ENCODE measurements at places on chromosomes 2 and 18. TPM values are rescaled to one million over a fixed set of nuclear protein-coding genes. Genes with fewer than 3 reads are reported as not detected.

The MC2R gene
- not detected for total RNA-seq

The GPR35 gene
- total RNA-seq = 0.17 TPM

The LBX2 gene
- total RNA-seq = 0.45 TPM

DNA sequence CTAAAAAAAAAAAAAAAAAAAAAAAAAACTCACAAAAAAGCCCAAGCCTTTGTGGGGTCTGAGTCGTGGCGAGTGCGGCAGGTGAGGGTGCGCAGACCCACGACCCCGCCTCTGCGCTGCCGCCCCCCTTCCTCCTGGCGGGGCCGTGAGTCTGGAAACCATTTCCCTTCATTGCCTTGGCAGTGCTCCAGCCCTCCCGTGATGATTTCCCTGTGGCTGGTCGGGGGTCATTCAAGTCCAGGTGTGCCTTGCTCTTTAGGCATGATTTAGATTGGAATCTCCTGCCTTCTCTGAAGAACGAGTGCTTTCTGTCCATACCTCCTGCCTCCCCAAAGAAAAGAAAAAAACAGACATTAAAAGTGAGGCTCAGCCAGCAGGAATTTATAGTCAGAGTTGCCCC is 161.8 kb downstream of the FAM210A start:
- DNase-seq = no peak

DNA sequence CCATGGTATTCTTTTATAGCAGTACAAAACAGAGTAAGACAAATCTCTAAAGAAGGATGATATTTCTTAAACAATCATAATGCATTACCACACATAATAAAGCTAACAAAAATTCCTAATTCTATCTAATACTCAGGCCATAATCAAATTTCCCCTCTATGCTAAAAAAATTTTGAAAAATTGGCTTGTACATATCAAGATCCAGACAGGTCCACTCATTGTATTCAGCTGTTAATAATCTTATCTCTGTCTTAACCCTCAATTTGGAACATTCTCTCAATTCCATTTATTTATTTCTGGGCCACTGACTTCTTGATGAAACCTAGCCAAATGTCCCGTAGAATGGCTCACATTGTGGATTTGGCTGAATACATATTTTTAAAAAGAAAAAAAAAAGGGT is 59.1 kb upstream of the PAX3 start:
- DNase-seq = no peak

GRCh38 chr2:43005245-43005974 is 213.0 kb upstream of the HAAO start:
- no peak for DNase-seq

- no peak for DNase-seq
Observed at GRCh38 chr2:204015118-204015843, 78.7 kb downstream of the ICOS start.

GRCh38 chr2:11930211-11930761 is 183.9 kb downstream of the LPIN1 start:
- no peak for DNase-seq

DNA sequence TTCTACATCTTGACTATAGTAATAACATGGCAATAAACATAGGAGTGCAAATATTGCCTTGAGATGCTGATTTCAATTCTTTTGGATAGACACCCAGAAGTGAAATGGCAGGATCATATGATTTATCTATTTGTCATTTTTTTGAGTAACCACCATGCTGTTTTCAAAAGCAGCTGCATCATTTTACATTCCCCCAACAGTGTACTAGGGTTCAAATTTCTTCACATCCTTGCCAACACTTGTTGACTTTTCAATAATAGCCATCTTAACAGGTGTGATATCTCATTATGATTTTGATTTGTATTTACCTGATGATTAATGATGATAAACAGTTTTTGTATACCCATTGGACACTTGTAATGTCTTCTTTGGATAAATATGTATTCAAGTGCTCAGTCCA is 90.8 kb downstream of the STRADB start:
- DNase-seq = no peak

- no peak for DNase-seq
Observed at GRCh38 chr2:65067806-65068553, 11.8 kb downstream of the CEP68 start.

- DNase-seq = no peak
Observed at GRCh38 chr2:152093464-152093863, 5.4 kb downstream of the CACNB4 start.

GRCh38 chr18:56402872-56403516 is 235.4 kb downstream of the TXNL1 start:
- peak; percentile 78 for DNase-seq

All from A172 (cell line).